ENCODE measurements at places on chromosomes 7 and 10.

DNA sequence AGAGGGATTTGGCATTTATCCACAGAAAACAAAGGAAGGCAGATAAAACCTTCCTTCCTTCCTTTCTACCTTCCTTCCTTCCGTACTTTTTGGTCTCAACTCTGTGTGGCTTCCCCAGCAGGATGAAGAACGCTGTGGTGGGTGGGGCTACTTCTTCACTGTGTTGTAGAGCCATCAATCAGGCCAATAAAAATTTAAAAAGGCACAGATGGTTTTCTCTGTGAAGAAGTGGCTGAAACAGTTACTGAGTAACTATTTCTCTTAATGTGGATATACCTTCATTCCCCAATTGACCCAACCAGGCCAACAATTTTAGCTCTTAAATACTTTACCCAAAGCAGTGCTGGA lies 75.8 kb downstream of the ZNF92 start:
- DNase-seq, result no peak

DNA sequence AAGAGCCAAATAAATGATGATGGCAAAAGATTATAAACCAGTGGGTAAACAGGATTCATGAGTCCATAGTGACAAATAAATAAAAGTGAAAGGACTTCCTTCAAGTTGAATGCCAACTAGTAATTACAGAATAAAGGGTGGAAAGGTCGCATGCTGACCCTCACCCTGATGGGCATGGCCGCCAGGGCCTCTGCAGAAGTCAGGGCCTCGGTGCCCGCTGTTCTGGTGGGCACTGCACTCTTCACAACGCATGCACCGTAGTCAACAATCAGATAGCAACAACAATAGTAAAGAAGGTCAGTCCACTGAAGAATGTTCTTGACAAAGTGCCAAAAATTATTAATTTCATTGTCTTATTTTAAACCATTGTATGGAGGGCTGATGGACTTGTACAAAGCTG lies 123.2 kb upstream of the LANCL2 start:
- DNase-seq, result no peak

- peak; percentile 7 for DNase-seq
Measured at GRCh38 chr10:59830601-59831259, 75.6 kb downstream of the CCDC6 start.

DNA sequence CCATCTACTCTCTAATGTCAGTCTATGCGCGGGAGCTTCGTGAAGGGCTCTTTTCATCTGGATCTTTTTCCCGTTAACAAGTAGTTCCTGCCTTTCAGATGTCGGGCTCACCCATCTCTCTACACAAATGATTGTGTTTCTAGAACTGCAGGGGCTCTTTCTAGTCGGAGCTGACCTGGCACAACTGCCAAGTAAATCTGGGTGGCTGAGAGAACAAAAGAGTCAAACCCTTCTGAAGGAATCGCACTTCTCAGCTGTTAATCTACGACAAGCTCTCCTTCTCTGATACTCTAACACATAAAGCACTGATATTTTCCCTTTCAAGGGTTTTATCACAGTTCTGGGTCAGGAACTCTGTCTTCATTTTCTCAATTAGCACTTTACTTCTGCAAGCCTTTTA lies 144.7 kb downstream of the NRP1 start:
- DNase-seq, result no peak

DNA sequence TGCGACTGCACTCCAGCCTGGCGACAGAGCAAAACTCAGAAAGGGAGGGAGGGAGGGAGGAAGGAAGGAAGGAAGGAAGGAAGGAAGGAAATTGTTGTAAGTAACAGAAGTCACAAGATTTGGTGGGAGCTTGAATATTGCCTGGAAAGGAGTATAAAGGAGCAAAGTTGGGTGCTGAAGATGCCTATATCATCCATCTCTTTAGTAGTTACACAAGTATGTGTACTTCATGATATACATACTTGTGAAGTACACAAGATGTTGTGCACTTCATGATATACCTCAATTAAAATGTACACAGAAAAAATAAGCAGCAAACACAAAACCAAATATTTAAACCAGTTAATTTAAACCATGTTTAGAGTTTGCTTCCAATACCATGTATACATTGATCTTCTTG lies 1223.8 kb downstream of the SORCS3 start:
- DNase-seq, result no peak

DNA sequence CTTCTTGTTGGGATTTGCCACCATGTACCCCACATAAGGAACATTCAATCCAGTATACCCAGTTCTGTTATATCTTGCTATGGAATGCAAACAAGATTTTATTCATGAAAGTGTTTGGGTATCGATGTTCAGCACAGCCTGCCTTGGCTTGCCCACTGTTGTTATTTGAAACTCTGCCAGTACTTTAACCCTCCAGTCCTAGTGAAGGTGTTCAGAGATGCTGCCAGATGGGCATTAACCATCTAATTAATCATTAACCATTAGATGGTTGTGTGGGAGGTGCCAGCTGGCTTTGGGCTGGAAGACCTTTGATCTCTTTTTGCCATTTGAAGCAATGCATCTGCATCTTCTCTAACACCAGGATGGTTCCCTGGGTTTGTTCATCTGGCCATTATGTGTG lies 363.0 kb downstream of the SH2D4B start:
- DNase-seq, result no peak
